ENCODE measurements at places on chromosomes 7 and 10.

GRCh38 chr7:99312316-99313203 lies 13.1 kb upstream of the ARPC1A start:
- peak; percentile 65 for DNase-seq

- DNase-seq: no peak
Observed at GRCh38 chr7:16395121-16395520, 26.2 kb downstream of the CRPPA start.

DNA sequence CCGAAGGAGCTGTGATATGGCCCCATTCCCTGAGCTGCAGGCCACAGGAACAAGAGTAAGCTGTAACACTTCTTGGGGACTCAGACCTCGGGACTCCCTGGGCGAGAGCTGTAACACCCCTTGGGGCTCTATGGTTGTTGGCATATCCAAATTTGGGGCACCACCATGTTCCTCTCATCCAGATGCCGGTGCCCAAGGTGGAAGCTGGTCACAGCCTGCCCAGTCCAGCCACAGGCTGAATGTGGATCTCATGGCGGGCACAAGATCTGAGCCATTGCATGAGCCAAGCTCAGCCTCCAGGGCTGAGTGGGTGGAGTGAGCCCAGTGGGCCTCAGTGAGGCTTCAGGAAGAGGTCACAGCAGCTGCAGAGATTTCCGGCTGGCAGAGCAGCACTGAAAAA lies 78.9 kb downstream of the TMEM106B start:
- no peak for DNase-seq

DNA sequence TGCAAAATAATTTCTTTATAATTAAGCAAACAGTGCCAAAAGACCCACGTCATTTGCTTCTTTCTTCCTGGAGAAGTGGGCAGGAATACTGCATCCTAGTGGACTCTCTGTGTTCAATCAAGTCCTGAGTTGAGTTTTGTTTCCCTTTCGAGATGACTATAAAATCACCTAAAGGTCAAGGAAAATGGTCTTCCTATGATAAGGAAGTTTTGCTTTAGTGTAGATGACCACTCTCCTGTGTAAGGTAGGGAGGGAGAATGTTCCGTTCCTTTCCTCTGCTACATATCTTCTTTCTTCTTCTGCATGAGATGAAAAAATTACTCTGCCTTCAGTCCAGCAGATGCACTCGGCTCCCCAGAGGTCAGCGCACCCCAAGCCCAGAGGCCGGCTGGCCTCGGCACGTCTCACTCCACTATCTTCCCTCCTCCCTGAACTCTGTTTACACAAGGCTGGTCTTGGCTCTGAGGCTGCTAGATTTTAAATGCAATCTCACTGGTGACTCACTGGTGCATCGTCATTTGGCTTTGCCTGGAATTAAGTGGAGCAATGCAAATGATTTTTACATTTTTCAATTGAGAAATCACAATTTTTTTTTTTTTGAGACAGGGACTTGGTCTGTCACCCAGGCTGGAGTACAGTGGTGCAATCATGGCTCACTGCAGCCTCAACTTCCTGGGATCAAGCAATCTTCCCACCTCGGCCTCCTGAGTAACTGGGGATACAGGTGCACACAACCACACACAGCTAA lies 18.6 kb upstream of the VDAC2 start:
- DNase-seq: no peak

DNA sequence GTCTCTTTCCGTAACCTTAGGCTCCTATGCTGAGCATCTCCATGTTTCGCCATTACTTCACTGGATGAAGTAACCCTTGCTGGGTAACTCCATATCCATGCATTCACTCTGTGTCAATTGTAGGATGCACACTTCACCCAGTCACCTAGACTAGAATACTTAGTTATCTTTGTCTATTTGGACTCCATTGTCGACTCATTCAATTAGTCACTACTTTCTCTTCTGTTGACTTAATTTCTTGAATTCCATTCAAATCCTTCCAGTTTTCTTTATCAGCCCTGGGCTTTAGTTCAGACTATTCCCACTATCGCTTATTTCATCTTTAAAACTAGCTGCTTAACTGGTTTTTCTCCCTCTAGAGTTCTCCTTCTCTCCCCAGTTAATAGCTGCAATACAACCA lies 111.3 kb upstream of the TNS3 start:
- DNase-seq: no peak

- no peak for DNase-seq
Observed at GRCh38 chr10:77801474-77802161, 124.9 kb downstream of the DLG5 start.

GRCh38 chr10:32167450-32167849 lies 111.2 kb upstream of the KIF5B start:
- no peak for DNase-seq

DNA sequence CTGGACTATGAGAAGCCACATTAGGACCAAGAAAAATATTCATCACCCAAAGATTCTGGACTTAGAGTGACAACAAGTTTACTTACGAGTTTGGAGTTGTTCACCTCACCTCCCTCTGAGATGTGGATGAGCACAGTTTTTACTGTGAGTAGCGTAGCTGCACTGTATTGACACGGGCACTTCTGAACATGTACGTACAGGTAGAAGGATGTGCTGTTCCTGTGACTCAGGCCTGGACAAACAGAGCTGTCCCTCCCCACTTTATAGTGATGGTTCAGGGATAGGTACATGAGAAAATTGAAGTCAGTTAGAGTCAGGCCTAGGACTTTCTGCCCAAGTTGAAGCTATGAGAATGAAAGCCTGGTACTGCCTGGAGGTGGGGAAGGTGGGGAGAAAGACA lies 80.9 kb upstream of the DYNC1I1 start:
- peak; percentile 63 for DNase-seq

DNA sequence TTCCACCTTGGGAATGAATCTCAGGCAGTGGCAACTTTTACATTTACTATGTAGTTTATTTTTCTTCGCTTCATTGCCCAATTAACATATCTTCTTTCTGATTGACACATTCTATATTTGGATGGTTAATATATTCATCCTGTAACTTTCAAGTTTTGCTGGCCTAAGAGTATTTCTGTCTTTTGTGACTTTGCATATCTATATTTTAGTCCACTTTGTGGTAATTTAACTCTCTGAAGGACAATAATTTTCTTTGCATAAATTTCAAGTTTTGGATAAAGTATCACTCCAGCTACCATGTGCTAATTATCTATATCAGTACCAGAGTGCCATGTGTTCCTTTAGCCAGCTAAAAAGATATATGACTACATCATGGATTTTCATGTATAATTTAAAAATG lies 151.5 kb upstream of the KAT6B start:
- DNase-seq: no peak

- DNase-seq: no peak
Observed at GRCh38 chr10:1395025-1395480, 338.9 kb downstream of the WDR37 start.

- DNase-seq: no peak
Observed at GRCh38 chr7:23981314-23981713, 271.3 kb downstream of the STK31 start.

GRCh38 chr7:13850185-13850752 lies 139.2 kb downstream of the ETV1 start:
- peak; percentile 45 for DNase-seq

DNA sequence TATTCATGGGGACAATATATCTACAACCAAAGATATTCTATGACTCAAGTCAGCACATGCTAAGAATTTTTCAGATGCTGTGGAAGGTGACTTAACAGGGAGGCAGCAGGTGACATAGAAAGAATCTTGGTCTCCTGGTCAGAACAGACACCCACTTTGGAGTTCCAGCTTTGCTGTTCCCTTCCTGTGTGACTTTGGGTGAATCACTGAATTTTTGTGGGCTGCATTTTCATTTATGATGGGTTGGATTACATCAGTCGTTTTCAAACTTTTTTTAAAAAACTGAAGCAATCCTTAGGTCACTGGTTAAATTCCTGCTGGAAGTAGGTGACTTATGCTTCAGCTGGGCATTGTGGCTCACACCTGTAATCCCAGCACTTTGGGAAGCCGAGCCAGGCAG lies 24.9 kb downstream of the RGR start:
- DNase-seq: no peak

DNA sequence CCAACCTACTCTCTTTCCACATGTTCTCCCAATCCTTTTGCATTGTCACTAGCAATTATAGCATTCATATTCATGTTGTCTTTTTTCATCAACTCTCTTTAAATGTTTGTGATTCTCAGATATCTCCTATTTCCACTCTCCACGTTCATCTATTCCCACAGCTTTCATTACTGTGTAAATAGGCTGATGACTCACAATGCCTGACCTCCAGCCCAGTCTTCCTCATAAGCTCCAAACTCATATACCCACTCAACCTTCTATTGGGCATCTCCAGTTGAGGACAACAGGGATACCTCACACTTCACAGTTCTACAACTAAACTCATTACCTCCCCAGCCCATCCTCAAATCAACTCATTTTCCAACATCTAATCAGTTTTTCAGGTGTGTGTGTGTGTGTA lies 194.1 kb downstream of the DGKI start:
- no peak for DNase-seq

DNA sequence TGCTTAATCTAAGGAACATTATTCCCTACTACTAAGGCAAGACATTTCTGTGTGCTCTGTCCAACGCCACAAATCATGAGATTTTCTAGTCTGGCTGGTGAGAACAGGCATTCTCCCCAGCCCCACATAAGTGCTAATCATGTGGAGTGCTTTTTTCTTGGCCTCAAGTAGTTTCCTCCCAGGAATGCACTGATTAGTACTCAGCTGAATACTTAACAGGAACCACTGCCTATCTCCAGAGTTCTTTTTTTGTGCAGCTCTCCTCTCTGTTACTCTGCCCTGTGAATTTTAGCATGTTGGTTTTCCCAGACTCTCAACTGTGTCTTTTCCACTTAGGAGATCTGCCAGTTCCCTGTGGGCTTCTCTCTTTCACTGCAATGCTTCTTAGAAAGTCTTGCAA lies 1098.5 kb upstream of the LRRTM3 start:
- DNase-seq: no peak

- no peak for DNase-seq
Observed at GRCh38 chr10:131998050-131998844, 16.5 kb upstream of the BNIP3 start.

DNA sequence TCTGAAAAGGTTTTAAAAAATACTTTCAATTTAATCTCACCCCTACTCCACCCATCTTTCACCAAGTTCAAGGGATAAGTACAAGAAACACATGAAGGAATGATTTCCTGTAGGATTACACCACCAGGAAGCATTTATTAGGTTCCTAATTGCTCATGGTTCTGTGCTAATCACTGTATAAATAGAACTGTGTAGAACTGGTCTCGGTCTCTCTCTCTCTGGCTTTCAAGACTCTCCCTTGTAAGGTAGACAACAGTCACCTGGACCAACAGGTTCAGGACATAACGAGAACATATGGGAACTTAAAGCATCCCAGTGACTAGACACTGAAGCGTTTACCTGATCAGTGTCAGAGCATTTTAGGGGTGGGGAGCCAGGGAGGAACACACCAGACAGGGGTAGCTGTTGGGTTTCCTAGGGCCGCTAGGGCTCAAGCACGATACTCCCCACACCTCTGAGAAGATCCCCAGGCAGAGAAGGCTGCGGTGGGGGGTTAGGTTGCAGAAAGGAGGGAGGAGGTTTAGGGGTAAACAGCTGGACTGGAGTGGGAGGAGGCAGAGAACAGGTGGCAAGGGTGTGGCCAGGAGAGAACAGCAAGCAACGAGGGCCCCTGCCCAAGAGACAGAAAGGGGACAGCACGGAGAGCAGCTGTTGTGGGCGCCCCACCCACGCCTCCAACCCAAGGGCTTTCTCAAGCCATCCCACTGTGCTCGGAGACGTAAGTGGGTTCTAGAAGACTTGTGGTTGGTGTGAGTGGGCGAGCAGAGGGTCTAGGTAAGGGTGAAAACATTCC lies 52.5 kb upstream of the USP6NL start:
- no peak for DNase-seq

GRCh38 chr7:130823060-130823459 lies 89.1 kb upstream of the KLF14 start:
- DNase-seq: no peak

DNA sequence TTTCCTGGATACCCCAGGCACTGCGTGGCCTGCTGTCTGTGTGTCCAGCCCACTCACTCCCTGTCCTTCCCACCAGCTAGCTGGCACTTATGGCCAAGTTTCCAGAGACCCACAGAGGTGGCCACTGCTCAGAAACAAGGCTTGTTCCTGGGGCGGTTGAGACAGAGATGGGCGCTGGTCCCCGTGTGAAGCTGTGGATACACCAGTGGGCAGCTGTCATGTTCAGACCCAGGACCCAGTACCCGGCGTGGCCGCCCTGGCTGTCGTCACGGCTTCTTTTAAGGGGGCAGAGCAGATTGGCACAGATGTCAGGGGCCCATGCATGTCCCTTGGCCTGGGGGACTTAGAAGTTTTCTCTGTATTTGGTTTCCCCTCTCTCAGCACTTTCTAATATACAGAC lies 36.3 kb downstream of the FOXL3 start:
- DNase-seq: no peak

GRCh38 chr10:6274040-6274439 lies 71.3 kb downstream of the PFKFB3 start:
- no peak for DNase-seq

GRCh38 chr10:49335364-49335972 lies 36.5 kb downstream of the C10orf71 start:
- DNase-seq: no peak

GRCh38 chr10:103884681-103885139 lies 29.3 kb upstream of the SH3PXD2A start:
- peak; percentile 47 for DNase-seq

GRCh38 chr7:131606346-131607290 lies 50.2 kb upstream of the PODXL start:
- peak; percentile 86 for DNase-seq

- no peak for DNase-seq
Observed at GRCh38 chr7:73703757-73704639, 15.5 kb downstream of the STX1A start.

- no peak for DNase-seq
Observed at GRCh38 chr7:89023206-89023605, 227.7 kb upstream of the TEX47 start.

GRCh38 chr7:158432369-158433341 lies 155.0 kb downstream of the PTPRN2 start:
- peak; percentile 94 for DNase-seq

DNA sequence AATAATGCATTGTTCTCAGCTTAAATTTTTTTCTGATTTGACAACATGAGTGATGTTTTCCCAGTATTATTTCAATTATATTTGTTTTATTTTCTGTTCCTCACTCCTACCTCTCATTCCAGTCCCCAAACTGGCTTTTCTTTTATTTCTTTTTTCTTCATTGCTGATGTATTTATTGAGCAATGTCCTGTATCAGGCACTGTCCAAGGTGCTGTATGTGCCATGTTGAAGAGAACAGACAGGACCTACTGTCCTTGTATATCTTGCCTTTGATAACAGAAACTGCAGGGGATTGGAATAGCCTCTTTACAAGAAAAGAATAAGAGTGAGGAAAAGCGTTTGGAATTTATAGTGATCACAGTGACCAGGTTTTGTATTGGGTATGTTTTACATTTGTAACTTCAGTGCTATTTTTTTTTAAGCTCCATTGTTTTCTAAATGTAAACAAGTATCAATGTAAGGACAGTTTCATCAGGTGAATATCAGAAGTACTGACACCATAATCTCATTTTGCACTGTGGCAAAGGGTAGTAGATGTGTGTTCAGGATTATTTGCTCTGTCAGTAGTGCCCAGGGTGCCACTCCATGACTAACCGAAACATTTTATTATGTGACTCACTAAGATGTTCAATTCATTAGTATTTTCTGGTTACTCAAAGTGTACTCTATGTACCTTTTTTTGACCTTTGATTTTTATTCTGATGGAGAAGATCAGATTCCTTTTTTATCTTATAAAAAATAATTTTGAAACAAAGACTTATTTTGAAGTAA lies 15.6 kb upstream of the CLDN12 start:
- no peak for DNase-seq

GRCh38 chr10:533186-533585 lies 156.3 kb downstream of the DIP2C start:
- no peak for DNase-seq
